Stimulated activated CD8-positive, alpha-beta memory T cell treated with anti-CD3 and anti-CD28 coated beads, Interleukin-15, amount 100 ng/mL, for 48 hours (primary cell): ENCODE measurements at places on chromosomes 2 and 18.

DNA sequence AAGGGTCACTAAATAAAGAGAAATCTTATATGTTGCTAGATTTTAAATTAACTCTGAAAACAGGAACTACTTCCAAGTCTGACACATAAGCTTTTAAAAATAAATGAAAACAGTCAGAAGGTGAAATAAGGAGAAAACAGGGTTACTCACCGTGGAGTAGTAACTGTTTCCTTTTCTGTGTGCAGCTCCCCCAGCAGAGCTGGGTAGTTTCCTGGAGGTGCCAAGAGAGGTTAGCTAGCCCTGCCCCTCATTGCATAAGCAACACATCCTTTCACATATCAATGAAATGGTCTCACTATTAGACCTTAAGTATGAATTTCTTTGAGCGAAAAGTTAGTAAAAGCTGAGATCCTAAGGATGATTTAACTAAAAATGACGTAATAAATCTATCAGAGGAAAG is 54.0 kb upstream of the GPR75 start:
- DNase-seq, result peak; percentile 13

DNA sequence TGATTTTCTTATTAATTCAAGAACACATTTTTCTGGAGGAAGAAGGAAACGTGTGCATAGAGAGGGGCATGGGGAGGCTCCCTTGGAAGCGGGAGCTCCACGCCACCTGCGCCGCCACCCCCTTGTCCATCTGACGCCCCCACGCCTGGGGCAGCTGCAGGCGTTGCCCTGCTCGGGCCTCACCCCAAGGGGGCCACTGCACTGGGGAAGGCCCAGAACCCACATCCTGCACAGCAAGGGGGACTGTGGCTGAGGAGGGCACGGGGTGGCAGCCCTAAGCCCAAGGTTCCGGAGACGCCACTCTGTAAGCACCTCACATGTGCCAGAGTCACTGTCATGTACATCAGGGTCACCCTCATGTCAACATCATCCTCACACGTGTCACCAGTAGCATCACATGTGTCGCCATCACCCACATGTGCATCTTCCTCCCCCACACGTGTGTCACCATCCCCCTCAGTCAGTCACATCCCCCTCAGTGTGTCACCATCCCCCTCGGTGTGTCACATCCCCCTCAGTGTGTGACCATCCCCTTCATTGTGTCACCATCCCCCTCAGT is 486.7 kb upstream of the SALL3 start:
- DNase-seq, result no peak

DNA sequence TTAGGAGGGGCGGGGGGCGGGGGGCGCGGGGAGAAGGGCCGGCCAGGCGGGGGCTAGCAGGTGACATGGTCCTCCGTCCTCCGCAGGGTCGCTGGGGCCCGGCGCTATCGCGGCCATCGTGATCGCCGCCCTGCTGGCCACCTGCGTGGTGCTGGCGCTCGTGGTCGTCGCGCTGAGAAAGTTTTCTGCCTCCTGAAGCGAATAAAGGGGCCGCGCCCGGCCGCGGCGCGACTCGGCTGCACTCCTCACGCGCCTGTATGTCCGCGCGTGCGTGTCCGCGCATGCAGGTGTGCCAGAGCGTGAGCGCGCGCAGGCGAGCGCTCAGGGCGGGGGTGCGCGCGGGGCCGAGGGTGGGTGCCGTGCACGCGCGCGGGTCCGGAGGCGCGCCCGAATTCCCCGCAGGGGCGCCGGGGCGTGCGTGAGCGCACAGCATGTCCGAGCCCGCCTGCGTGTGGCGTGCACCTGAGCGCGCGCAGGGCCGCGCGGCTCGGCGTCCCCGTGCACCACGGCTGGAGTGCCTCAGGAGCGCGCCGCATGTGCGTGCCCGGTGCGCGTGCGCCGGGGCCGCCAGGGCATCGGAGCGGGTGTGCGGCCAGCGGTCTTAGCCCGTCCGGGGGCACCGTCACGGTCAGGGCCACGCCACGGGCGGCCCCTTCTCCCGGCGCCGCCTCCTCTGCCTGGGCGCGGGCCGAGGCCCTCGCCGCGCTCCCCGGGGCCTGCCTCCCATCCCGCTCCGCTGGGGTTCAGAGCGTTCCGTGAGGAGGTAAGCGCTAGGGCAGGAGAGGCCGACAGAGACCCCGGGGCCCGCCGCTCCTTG is 6.3 kb downstream of the SNORC start:
- DNase-seq, result no peak

GRCh38 chr2:180505203-180505602 is 475.2 kb upstream of the UBE2E3 start:
- no peak for DNase-seq

- DNase-seq, result no peak
Measured at GRCh38 chr2:99852956-99853355, 289.4 kb downstream of the AFF3 start.

DNA sequence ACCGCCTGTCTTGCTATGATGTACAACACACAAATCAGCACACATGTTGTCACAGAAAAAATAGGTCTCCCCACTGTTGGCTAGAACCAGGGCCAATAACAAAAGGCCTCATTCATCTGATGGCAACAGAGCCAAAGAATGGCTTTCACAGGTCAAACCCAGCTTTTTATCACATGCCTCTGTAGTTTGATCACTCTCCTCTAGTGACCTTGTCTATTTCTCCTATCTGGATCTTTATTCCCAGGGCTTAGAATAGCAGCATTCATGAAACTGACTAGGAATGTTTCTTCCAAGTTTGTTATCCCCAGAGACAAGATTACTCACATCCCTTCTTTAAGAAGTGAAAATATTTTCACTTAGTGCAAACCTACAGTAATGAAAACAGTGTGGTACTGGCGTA is 285.8 kb upstream of the GYPC start:
- DNase-seq, result no peak

- no peak for DNase-seq
Measured at GRCh38 chr2:238456970-238457926, 30.5 kb downstream of the ASB1 start.

- no peak for DNase-seq
Measured at GRCh38 chr18:34866739-34867138, 156.6 kb downstream of the DTNA start.

DNA sequence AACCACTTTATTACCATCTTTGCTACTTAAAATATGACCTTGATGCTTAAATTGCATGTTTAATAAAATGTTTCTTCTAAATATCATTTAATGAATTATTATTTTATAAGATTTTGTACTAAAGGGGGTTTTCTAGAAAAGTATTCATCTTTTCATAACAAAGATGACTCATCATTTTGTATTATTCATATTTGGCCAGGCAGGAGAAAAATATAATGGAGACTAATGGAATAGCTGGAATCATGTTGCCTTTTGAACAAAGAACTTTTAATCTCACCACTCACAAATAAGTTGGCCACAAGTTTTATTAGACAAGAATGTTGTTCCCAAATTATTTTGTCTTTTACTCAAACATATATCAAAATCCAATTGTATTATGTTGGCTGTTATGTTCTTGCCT is 882.4 kb downstream of the DSC3 start:
- DNase-seq, result no peak

DNA sequence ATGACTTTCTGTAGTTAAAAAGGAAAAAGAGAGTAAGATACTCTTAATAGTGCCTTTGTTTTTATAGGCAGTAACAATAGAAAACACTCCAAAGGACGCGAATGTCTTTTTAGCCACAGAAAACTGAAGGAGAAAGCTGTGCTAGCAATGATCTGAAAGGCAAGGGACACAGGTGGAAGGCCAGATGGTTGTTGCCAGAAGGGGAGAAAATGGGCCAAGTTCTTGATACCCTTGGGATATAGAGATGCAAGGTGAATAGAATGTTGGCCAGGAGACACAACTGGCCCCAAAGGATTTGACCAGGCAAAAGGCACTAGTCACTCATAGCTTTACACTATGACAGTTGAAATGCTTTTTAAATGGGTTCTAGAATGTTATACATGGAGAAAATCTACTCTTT is 180.0 kb downstream of the NRXN1 start:
- no peak for DNase-seq

DNA sequence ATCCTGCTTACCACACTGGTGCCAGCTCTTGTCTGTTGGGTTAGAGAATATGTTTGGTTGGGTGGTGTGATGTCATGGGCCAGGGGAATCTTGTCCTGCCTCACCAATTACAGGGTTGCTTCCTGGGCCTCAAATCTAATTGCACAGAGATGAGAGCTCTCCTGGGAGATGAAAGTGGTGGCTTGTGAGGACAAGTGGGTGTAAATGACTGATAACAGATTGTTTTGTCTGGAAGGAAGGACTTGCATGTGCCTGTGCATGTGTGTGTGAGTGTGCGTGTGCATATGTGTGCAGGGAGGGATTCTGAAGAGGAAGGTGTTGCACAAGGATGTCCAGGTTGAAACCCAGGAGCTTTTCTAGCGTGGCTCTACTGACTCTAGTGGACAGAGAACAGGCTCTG is 271.9 kb downstream of the LOXHD1 start:
- DNase-seq, result no peak

DNA sequence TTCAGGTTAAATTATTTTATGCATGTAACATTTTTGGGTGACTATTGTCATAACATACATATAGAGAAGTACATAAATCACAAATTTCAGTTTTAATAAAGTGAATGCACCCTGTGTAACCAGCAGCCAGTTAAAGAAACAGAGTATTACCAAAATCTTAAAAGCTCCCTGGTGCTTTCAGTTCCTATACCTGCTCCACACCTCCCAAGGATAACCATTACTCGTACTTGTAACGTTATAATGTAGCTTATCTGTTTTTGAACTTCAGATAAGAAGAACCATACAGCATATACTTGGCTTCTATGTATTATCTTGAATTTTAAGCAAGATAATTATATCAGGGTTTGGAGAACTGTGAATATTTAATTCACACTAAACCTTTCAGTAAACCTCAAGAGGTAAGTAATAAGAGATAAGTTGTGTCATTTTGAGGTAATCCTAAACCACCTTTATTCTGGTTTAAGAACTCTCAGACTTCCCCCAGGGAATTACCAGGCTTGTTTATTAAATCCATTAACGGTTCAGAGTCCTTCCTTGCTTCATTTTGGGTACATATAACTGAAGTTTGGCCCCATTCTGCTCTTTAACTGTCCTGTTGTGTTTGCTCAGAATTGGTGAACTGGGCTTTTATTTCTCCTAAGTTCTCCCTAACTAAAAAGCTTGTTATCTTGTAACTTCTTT is 58.6 kb downstream of the LCLAT1 start:
- no peak for DNase-seq

GRCh38 chr2:241456546-241456945 is 51.8 kb downstream of the STK25 start:
- DNase-seq, result no peak

DNA sequence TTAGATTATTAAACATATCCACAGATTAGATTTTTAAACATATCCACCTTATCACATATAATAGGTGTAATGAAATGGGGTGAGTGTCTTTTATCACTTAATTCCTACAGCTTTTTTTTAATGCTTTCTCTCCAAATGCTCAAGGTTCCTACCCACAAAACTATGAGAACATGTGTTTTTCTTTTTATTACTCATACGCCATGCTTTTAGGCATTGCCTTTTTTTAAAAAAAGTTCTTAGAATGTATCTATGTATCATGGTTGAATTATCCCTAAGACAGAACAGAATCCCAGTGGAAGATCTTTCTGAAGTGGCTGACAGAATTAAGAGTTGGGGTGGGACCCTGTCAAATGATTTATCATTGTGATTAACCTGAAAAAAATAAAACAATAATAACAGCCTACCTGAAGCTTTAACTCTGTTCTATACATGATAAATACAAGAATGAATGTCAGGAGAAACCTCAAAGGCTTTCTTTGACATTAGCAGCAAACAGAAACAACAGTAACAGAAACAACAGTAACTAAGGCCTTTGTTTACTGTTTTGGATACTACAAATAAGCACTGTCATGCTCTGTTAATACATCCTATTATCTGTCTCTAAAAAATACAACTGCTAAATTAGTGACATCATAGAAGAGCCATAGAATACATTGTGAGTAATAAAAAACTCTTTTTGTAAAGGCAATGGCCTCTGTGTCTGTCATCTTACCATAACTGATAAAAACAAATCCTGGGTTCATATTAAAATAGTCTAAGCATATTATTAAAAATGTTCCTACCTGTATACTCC is 4.1 kb upstream of the ZNF397 start:
- DNase-seq, result no peak

- DNase-seq, result no peak
Measured at GRCh38 chr2:113025737-113026136, 20.5 kb downstream of the IL36A start.

DNA sequence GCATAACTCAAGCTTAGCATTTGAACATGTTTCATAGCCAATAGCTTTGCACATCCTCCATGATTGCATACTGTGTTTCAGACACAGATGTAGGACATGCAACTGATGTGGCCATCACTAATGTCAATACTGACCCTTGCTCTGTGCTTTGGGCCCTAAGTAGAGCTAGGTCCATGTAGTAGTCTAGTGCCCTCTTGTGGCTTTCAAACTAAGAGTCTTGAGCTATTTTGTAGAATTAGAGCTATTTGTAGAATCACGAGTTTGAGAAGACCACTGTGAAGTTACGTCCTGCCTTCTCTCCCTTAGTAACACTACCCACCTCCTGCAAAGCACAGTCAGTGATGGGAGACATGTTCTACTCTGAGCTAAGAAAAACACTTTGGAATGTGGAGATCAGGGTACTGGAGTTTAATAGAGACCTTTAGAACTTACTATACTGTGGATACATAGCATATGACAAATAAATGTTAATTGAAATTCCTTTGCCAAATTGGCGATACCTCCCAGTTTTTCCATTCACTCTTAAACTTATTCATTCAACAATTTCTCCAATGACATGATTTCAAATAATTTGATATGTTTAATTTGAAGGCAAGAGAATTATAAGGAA is 306.5 kb upstream of the TNP1 start:
- DNase-seq, result no peak

GRCh38 chr18:48942554-48943261 is 8.1 kb downstream of the SMAD7 start:
- DNase-seq, result no peak

- no peak for DNase-seq
Measured at GRCh38 chr2:170147576-170147975, 30.4 kb upstream of the MYO3B start.

DNA sequence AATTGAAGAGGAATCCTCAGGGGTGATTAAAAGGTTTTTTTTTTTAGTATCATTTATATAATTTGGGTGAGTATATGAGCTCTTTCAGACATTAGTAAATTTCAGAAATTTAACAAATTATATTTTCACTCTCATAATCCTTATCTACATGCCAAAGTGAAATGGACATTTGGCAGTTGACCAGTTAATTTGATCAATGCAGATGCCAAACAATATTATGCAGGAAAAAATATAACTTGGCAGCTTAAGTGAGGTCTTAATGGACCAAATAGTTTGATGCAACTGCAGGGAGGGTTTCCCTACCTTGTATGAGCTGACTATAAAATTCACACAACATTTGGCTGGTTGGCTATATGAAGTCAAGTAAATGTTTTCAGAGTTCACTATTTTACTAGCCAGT is 185.2 kb downstream of the CCDC102B start:
- no peak for DNase-seq

GRCh38 chr2:7607441-7608173 is 690.4 kb downstream of the RNF144A start:
- no peak for DNase-seq

- DNase-seq, result no peak
Measured at GRCh38 chr2:156797832-156798231, 361.7 kb downstream of the GPD2 start.
